Lung microvascular endothelial cell (primary cell): ENCODE measurements at places on chromosomes 4 and X.
A peak's percentile ranks its signal among the peaks of the same experiment; 100 is the strongest.

- DNase-seq = no peak
Observed at GRCh38 chr4:5651089-5651488, 57.3 kb downstream of the EVC2 start.

GRCh38 chr4:98470366-98470765, 188.0 kb downstream of the TSPAN5 start:
- DNase-seq = no peak

DNA sequence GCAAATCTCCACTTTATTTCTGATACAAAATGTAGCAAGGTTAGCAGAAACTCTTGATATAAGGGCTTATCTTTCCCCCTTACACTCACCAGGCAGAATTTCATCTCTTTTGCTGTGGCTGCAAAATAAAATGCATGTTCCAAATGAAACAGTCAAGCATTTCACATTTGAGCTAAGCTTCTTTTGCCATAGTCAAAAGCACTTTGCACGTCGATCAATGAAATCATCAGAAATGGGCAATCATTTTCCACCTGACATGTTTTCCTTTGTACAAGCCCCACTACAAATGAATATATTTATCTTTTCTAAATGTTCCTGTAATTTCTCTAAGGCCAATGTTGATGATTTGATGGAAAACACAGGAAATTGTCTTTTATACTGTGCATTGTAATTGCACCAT, 178.4 kb downstream of the ANKRD50 start:
- DNase-seq = no peak

DNA sequence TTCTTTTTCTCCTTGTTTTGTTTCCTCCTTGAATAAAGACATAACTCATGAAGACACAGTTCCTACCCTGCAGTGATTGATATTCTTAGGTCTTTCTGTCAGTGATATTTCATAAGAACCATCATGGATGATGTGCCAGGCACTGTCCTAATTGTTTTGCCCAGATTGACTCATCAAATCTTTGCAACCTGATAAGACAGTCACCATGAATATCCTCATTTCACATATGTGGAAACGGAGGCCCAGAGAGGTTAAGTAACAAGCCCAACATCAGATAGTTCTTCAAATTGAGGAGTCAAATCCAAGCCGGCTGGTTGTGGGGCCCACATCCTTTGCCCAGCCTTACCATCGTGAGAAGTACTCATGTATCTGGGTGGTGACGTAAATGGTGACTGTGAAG, 69.9 kb downstream of the SEL1L3 start:
- DNase-seq = no peak

- DNase-seq = peak; percentile 82
Observed at GRCh38 chr4:88765729-88766128, 68.1 kb upstream of the NAP1L5 start.

DNA sequence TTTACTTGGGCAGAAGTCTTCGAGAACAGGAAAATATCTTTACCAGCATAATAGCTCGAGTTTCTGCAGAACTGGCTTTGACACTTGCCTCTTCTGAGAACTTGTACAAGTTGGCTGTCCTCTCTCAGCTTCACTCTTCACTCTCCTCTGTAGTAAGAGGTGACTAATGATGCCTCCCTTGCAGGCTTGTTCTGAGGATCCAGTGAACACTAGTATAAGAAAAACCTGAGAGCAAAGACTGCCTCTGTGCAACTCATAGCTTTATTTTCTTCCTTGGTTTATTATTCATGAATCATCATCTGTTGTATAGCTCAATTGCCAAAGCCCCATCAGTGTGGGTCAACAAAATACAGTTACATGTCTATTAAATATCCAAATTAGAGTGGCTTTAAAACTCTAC, 266.7 kb upstream of the CLNK start:
- no peak for DNase-seq
